ENCODE measurements at places on chromosomes 5 and 9. TPM values are rescaled to one million over a fixed set of nuclear protein-coding genes. Genes with fewer than 3 reads are reported as not detected.

GRCh38 chr9:121107029-121107428 is 32.3 kb downstream of the CNTRL start:
- no peak for DNase-seq
- H3K27me3 ChIP-seq, result no peaks in the 10 kb centered on the region
- no peaks in the 10 kb centered on the region for H3K4me1 ChIP-seq
- H3K27ac ChIP-seq, result no peak overlapping the region

GRCh38 chr5:156883316-156883875 is 33.3 kb downstream of the PPP1R2B start:
- no peaks in the 10 kb centered on the region for H3K27me3 ChIP-seq
- no peak for DNase-seq
- H3K36me3 ChIP-seq, result no peaks in the 10 kb centered on the region
- no peak overlapping the region for H3K4me3 ChIP-seq
- no peak overlapping the region for H3K27ac ChIP-seq
- H3K4me1 ChIP-seq, result no peaks in the 10 kb centered on the region

DNA sequence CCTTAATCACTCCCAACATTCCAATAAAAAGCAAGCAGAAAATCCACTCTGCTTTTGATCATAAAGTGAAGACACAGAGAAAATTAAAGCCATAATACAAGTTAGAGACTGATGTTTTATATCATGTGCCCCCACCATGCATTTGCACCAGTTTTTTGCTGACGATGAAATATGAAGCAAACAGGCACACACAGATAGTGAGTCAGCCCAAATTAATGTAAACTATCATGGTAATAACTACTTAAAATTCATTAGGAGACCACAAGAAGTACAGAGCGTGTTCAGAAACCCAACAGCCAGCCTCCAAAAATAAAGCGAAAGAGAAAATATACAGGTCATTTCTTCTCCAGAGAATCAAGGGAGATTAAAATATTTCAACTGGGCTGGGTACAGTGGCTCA is 46.4 kb upstream of the KDM4C start:
- no peaks in the 10 kb centered on the region for H3K4me1 ChIP-seq
- no peaks in the 10 kb centered on the region for H3K27me3 ChIP-seq
- no peaks in the 10 kb centered on the region for H3K36me3 ChIP-seq
- H3K4me3 ChIP-seq, result no peak overlapping the region
- no peak for DNase-seq

DNA sequence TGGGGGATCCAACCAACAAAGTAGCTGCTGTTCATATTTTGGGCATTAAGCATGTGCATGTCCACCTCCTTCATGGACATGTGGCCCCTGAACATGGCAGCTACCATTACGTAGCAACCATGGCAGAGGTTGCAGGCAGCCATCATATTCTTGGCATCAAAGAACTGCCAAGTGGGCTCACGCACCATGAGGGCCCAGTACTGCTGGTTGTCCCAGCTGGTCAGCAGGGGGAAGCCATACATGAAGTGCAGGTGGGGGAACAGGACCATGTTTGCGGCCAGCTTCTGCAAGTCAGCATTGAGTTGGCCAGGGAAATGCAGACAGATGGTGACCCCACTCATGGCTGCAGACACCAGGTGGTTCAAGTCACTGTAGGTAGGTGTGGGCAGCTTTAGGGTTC is 9.5 kb downstream of the MTAP start:
- H3K36me3 ChIP-seq, result peaks cover 12% of the 10 kb centered on the region
- no peak overlapping the region for H3K4me3 ChIP-seq
- peaks cover 17% of the 10 kb centered on the region for H3K4me1 ChIP-seq
- H3K27me3 ChIP-seq, result no peaks in the 10 kb centered on the region

- peaks cover 3% of the 10 kb centered on the region for H3K4me1 ChIP-seq
- peak within 1 kb of the TSS; percentile 39 for H3K4me3 ChIP-seq
- no peaks in the 10 kb centered on the region for H3K36me3 ChIP-seq
- no peak within 1 kb of the TSS for H3K27ac ChIP-seq
- peaks cover 13% of the 10 kb centered on the region for H3K27me3 ChIP-seq
Observed at GRCh38 chr9:34628656-34629490, at the start of gene ARID3C. TSS of gene ARID3C (minus strand) at chr9:34629066. CDS start at chr9:34628014, 1,052 bp downstream.

DNA sequence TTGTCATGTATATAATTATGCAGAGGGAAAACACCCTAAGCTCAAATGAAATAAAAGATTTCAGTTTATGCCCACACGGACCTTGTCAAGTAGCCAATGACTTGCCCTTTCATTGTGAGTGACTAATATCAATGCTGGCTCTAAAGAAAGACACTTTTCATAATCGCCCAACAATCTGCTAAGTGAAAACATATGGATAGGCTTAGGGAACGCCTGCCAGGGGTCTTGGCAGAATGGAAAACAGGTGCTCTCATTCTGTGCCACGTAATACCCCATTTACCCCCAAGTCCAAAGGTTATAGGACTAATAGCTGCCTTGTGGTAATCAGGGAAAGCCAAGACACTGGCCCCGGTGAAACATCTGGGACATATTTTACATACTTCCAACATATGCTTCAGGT is 157.7 kb downstream of the SLF1 start:
- no peaks in the 10 kb centered on the region for H3K36me3 ChIP-seq
- H3K4me3 ChIP-seq, result no peak overlapping the region
- DNase-seq, result no peak
- H3K27me3 ChIP-seq, result no peaks in the 10 kb centered on the region

GRCh38 chr5:145936401-145937131 is at the start of gene SH3RF2:
TSS of gene SH3RF2 (plus strand) at chr5:145936578. CDS start at chr5:145937929, 1,351 bp downstream.
- peak within 1 kb of the TSS; percentile 100 for H3K27ac ChIP-seq
- H3K4me1 ChIP-seq, result peaks cover 67% of the 10 kb centered on the region

DNA sequence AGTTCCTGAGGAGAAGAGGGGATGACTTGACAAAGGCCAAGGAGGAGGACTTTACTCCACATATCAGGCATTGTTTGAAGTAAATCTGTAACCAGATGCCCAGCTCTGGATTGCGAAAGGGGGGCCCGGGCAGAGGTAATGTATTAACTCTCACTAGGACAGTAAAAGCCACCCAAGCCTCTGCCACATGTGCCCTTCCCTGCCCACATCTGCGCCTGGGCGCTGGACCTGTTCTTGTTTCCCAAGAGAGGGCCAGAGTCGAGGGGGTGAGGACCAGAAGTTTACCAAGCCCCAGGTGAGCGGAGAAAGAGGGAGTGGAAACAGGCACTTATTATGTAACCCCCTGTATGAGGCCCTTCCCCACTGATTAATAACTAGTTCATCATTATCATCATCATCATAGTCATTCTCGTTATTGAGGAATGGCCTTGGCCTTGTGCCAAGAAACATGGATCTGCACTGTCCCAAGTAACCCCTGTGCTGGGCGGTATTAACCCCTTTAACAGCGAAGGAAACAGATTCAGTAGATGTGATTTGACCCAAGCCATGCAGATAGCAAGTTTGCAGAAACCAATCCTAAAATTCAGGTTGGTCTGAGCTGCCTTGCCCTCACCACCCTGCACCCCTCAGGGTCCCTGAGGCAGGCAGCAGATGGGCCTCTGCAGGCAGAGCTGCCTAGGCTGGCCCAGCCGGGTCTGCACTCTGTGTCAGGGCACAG is at the start of gene SLC23A1:
Gene SLC23A1 (minus strand): TSS at position 23 of the 718 bp plus-strand sequence. CDS start 44 bp downstream, outside the sequence.
- no peak within 1 kb of the TSS for H3K4me3 ChIP-seq
- no peak within 1 kb of the TSS for H3K27ac ChIP-seq
- H3K36me3 ChIP-seq, result no peaks in the 10 kb centered on the region

DNA sequence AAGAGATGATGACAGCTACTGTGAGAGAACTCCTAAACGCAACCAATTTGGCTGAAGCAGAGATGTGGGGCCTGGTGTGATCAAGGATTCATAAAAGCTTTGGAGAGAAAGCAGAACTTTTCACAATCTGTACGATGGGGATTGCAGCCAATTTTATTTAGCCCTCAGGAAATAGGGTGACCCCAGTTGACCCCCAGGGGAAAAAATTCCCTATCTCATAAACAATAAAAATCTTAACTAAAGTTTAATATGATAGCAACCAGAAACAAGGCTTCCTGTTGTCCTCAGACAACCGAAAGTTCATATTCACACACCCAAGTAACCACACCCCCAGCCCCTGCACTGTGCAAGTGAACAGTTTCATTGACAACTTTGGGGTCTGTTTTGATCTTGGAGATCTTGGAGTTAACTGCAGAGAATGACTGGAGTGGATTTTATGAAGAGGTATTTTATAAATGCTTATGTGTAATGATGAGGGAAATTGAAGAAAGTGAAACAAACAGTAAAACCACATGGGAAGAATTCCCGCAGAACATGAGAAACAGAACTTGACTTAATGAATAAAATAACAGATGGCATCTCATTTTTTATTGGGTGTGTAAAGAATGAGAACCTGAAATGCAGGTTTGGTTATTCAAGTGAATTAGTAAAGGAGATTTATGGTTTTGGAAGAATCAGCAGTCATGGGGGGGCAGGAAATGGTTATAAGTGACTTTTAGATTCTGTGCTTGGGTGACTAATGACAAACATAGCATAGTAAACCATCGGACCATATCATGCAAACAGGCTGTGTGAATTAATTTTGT is 94.5 kb downstream of the PDE4D start:
- no peaks in the 10 kb centered on the region for H3K36me3 ChIP-seq
- no peak for DNase-seq
- H3K4me3 ChIP-seq, result peak overlapping the region; percentile 21
- no peak overlapping the region for H3K27ac ChIP-seq
- H3K4me1 ChIP-seq, result no peaks in the 10 kb centered on the region

DNA sequence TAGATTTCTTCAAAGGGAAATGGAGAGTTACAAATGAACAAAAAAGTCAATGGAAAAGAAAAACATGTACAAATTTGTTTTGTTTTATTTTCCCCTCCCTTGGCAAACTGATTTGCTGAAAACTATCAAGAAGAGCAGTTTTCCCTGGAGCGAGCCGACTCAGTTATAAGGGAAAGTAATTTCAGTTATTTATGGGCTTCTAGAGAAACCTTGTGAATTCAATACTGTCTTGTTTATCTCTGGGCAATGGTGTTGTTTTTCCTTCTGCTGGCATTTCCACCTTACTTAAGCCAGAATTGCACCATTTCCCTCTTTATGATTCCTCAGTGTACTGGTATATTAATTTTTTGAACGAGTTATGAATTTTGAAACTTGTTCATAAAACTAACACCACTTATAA is 1163.6 kb downstream of the CDH12 start:
- no peak overlapping the region for H3K4me3 ChIP-seq
- DNase-seq, result no peak
- H3K27me3 ChIP-seq, result no peaks in the 10 kb centered on the region
- H3K36me3 ChIP-seq, result no peaks in the 10 kb centered on the region
- H3K27ac ChIP-seq, result no peak overlapping the region

LCN9 gene
- not detected for total RNA-seq

PCDHA9 gene
- total RNA-seq, result 0.21 TPM

BARHL1 gene
- total RNA-seq, result not detected

BTNL9 gene
- total RNA-seq, result 37.5 TPM

CBY3 gene
- 0.39 TPM for total RNA-seq

ERGIC1 gene
- 206 TPM for total RNA-seq

CDO1 gene
- not detected for total RNA-seq

Data from Panc1 (cell line).